ENCODE measurements at places on chromosomes 7 and 10. TPM values are rescaled to one million over a fixed set of nuclear protein-coding genes. Genes with fewer than 3 reads are reported as not detected.

ZNF789 gene
- total RNA-seq, result 11.1 TPM

GRID2IP gene
- 0.41 TPM for total RNA-seq

INA gene
- total RNA-seq, result not detected

TFR2 gene
- 0.35 TPM for total RNA-seq

DNA sequence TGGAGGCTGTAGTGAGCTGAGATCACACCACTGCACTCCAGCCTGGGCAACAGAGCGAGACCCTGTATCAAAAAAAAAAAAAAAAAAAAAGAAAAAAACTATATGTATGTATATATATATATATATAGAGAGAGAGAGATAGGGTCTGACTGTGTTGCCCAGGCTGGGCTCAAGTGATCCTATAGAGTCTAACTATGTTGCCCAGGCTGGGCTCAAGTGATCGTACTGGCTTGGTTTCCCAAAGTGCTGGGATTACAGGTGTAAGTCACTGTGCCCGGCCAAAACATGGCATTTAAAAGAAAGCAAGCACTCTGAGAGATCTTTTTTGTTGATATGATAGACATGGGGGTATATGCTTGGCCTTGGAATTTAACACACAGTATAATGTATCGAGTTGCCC is 20.0 kb downstream of the CYP17A1 start:
- no peak for DNase-seq

- peak; percentile 31 for DNase-seq
Observed at GRCh38 chr10:43863859-43864591, 215.3 kb upstream of the ZNF32 start.

- no peak for DNase-seq
Observed at GRCh38 chr10:130230036-130230435, 93.8 kb downstream of the GLRX3 start.

GRCh38 chr10:117964536-117964935 is 82.2 kb downstream of the RAB11FIP2 start:
- DNase-seq, result no peak

- DNase-seq, result no peak
Observed at GRCh38 chr10:70832852-70833528, 17.2 kb downstream of the SGPL1 start.

GRCh38 chr10:86363184-86363832 is 3.3 kb downstream of the GRID1 start:
- DNase-seq, result peak; percentile 73

- peak; percentile 83 for DNase-seq
Observed at GRCh38 chr7:23680414-23681405, 711 bp downstream of the FAM221A start.

- DNase-seq, result no peak
Observed at GRCh38 chr7:11297126-11297625, 323.5 kb downstream of the PHF14 start.

GRCh38 chr10:49516216-49516970 is 22.5 kb downstream of the ERCC6 start:
- DNase-seq, result no peak

- no peak for DNase-seq
Observed at GRCh38 chr10:71127773-71128172, 84.6 kb upstream of the UNC5B start.

DNA sequence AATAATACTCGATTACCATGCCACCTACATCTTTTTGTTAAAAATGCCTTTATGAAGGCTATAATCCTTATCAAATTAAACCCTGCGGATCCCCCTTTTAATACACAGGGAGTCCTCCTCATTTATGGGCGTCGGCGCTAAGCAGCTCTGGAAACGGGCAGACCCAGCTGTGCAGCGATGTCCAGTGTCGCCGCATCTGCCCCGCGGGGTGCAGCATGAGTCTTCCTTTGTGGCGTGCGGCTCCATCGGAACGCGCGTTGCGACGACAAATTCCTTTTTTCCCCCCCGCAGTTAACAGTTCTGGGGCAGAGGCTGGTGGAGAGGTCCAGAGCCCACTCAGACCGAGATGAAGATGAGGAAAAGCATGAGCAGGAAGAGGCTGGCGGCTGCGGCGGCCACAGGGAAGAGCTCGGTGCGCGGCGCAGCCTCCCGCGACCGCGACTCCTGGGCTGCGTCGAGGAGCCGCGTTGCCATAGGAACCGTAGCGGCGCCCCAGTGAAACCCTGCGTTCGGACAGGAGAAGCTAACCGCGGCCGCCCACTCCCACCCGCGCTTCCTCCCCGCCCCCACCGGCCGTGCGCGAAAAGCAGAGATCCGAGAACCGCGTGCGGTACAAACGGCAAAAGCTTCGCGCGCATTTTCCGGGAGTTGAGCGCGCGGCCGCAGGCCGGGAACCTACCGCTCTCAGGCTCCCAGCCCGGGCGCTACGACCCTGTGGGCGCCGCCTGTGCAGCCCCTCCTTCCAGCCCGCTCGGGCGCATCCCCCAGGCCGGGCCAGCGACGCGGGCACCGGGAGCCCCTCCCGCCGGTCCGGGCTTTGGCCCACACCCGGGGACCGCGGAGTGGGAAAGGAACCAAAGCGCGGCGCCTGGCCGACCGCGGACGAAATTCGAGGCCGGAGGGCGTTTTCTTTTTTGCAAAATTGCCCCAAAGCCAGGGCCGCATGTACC is 130.6 kb downstream of the SPAG6 start:
- DNase-seq, result no peak

DNA sequence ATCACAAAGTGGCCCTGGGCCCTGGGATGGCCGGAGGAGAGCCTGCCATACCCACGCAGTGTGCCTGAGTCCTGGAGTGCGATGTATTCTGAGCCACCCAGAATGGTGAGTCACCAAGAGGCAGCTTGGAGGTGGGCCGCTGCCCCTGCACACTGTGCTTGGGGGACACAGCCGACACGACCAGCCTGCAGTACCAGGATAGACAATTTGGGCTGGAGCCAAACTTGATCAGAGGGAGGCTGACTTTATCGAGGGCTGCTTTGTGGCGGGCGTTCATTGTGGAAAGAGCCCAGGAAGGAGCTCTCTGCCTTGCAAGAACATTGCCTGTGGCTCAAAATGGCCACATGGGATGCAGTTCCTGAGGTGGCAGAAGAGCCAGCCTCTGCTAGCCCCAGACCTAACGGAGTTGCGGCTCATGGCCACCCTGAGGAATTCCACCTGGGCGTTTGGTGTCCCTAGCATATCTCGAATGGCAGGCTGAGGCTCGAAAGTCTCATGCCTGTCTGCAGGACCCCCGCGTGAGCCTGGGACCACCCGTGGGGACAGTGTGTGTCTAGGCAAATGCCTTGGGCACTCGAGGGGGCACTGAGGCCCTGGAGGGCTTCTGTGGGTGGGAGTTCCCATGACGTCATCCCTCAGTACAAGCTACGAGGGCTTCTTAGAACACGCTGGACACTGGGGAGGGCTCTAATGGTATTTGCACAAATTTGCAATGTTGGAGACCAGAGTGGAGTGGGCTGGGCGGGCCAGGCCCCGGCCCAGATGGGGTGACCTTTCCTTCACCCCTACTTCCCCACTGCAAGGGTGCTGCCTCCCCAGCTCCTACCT is 79.7 kb downstream of the LHPP start:
- no peak for DNase-seq

DNA sequence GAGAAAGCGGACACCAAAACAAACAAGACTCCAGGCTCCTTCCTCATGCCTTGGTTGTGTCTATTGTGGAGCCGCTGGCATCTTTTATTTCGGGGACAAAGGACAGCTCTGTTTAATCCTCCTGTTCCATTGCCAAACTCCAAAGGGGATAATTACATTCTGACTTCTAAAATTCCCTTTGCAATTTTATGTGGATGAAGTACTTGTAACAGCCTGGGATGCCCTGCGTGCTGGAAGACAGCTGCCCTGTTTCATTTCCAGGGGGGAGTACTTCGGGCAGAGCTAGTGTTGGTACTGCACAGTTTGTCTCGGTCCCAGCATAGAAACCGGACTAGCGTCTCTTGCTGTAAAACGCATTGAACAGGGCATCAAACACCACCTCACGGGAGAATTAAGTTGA is 90.9 kb downstream of the BAMBI start:
- no peak for DNase-seq

DNA sequence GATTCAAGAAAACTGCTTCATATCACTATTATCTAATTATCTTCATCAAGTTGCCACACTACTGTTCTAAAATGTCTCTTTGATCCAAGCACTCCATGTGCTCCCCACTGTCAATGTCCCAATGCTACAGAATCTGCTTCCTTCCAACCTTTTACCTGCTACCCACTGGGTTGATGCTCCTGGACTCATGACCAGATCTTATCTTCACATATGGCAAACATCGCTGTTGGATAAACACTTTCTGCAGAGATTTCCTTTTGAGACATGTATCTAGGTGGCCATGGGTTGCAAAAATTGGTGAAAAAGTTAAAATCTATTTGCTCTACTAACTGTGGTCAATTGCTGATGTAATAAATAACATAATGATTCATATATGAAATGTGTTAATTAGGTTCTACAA is 24.5 kb upstream of the SEMA3C start:
- no peak for DNase-seq

DNA sequence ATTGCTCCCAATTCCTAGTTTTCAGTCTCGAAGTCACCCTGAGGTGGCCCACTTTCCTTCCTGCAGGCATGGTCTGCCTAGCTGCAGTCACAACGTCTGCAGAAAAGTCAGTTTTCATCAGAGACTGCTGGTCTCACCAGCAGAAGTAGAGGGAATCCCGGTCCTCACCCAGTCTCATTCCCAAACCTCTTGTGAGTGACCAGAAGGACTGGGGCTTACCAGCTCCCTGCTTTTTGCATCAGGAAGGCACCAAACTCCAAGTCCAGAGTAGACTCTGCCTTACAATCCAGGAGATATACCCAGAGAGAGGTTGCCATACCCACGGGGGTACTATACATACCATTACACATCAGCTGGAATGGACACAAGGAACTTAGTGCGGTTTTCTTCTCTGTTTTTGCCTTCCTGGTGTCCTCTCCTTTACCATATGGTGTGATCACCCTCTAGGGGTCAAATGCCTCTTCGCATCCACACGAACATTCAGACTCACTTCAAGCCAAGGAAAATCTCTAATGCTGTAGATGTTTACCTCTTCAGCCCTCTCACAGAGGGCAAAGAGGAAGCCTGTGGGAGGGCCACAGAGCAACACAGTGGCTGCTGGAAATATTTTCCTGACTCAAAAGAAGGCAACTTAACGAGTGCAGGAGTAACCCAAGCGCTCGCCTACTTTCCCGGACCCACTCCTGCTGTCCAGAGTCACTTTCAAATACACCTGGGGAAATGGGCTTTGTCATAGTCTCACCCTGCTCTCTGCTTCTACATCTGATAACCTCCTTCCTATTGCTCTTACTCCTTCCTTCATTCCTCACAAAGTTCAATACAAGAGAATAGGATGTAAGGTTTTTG is 220.9 kb downstream of the C7orf25 start:
- DNase-seq, result no peak

Data from lower lobe of right lung (tissue), 2 donors.